GM12891 (cell line): ENCODE measurements at places on chromosomes 6 and 20.

- no peak for DNase-seq
These were observed 163.4 kb upstream of the SLC24A3 start for GRCh38 chr20:19048995-19049501.

DNA sequence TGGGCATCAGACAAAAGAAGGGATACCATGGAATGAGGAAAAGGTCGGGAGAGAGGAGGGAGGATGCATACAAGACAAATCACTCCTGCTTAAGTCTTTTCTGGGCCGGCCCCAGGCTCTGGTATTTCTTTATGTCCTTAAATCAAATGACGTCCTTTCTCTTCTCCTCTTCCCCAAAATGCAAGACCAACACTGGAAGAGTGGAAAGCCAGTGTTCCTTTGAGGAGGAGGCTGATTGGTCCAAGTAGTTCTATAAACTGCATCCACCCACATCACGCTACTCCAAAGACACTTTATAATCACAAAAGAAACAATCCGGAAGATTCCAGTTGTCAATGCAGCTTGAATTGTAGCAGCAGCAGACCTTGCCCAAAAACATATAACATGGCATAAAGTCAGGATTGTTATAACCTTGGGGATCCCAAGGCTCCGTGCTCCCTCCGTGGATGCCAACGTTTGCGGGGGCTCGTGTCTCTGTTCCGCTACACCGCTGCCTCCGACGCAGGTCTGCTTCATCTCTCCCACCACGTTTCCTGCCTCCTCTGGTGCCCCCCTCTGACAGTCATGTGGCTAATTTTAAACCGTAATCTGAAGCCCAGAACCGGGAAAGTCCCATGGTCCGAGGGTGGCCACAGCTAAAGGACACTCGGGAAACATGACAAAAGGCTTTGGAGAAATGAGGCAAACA lies 47.1 kb downstream of the MCUR1 start:
- DNase-seq: no peak

DNA sequence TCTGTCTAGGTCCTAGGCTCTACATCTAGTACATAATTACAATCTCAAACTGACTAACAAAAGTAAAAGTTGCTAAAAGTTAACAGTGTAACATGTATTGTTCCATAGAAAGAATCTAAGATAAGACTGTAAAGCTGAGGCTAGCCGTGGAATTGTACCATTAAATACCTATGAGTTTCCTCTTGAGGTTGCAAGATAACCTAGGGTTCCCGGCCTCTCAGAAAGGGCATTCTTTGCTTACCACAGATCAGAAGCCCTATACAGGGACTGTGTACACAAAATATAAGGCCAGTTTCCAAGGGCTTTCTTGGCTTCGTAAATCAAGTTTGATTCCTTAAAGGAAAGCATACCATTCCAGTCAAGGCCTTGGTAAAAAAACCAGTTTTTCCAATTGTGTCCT lies 11.5 kb upstream of the SLC52A3 start:
- no peak for DNase-seq

DNA sequence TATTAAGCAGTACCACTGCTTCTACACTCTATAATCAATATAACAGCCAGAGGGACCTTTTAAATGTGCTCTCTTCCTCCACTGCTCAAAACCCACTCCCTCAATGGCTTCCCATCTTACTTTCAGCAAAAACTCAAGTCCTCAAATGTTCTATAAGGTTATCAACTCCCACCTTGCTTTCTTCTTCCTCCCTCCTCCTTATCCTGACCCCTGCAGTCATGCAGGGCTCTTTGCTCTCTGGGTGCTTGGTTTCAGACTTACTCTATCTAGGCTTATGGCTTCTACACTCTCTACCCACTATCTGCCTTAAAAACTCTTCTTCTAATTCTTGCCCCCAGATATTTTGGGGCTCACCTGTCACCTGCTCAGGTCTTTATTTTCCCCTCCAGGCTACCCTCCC lies 5.3 kb downstream of the ARHGAP18 start:
- DNase-seq: no peak

DNA sequence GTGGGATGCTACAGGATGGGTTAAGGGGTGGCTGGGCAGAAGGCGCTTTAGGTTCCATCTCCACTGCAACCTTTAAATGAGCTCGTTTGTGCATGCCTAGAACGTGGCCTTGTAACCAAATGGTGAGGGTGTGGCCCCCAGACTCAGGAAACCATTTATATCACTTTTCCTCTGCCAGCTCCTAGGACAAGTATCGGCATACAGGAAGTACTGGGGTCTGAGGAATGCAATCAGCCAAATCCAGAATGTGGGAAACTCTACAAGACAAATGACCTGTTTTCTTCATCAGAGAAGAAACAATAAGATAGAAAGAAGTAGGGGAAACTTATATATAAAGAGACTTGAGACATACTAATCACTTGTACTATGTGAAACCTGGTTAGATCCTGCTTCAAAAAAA lies 21.2 kb downstream of the AK9 start:
- no peak for DNase-seq

- DNase-seq: no peak
These were observed 31.2 kb upstream of the SMIM28 start for GRCh38 chr6:138346302-138347195.

DNA sequence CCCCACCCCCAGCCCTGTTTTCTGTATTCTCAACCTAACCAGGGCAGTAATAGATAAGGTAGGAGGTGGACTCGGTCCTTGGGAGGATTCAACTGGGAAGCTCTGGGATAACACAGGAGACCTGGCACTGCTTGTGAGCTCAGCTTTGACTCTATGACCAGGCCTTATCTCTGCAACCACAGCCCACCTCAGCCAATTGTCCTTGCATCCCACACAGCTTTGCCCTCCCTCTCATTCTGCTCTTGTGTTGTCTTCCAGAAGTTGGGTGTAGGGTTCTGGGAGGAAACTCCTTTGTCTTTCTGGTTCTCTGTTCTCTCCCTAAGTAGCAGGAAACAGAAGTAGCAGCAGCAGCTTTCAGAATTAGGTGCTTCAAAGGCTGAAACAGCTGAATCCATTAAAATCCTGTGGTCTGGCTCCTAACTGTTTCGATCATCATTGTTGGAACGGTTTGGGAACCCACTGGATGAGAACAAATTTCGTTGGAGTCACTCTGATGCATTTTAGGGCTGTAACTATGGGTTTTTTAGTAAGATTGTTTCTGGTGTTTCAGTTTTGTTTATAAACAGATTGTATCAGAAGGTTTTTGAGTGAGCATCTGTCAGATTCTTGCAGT lies 32.4 kb upstream of the SNX9 start:
- DNase-seq: no peak

- no peak for DNase-seq
These were observed 110.5 kb upstream of the MAP7 start for GRCh38 chr6:136660727-136661126.
